ENCODE measurements at places on chromosomes 12 and 14.

GRCh38 chr14:89503431-89503996 lies 86.5 kb upstream of the FOXN3 start:
- DNase-seq: no peak

- no peak for DNase-seq
Measured at GRCh38 chr12:12887471-12887870, 3.9 kb upstream of the GPRC5A start.

GRCh38 chr12:98730412-98730811 lies 85.3 kb downstream of the APAF1 start:
- no peak for DNase-seq

GRCh38 chr12:109140560-109140959 lies 24.2 kb downstream of the ACACB start:
- no peak for DNase-seq

- no peak for DNase-seq
Measured at GRCh38 chr14:104981699-104982541, 3.7 kb upstream of the CLBA1 start.

DNA sequence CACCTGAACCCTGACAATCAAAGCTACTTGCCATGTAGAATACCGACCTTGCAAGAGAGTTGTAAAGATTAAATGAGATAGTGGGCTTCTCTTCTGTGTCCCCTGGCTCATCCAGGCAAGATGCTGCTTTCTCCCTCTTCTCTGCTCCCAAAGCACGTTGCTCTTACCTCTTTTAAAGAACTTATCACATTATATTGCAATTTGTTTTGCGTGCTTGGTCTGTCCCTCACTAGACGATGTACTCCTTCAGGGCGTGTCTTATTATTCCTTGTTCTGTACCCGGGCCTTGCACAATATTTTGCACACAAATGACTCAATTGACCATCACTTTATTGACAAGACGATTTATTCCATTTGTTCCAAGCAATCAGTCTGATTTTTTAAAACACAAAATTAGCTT lies 3.3 kb downstream of the DCN start:
- DNase-seq: no peak
